ENCODE measurements at places on chromosomes 11 and 22.

DNA sequence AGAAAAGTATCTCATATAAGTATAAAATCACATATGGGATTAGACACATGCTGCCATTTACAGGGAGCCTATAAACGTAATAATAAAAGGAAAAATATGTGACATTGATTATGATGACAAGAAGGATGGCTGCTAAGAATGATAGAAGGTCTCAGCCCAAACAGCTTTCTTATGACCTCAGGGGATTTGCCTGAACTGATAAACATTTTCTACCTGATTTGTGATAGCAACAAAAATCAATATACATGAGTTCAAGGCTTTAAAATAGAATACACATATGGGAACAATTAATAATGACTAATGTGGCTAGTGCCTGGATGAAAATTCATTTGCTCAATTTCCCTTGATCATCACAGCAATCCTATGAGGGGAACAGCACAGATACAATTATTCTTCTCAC, 636.8 kb upstream of the CCDC90B start:
- no peak for DNase-seq
- H3K27me3 ChIP-seq = no peaks in the 10 kb centered on the region
- no peak overlapping the region for H3K27ac ChIP-seq

GRCh38 chr11:118908901-118909618, 16.7 kb downstream of the BCL9L start:
- peaks cover 45% of the 10 kb centered on the region for H3K36me3 ChIP-seq
- peak; percentile 85 for DNase-seq
- peak overlapping the region; percentile 92 for H3K27ac ChIP-seq
- peak overlapping the region; percentile 78 for H3K4me3 ChIP-seq
- peaks cover 34% of the 10 kb centered on the region for H3K4me1 ChIP-seq

GRCh38 chr11:106160494-106160893, 83.0 kb downstream of the AASDHPPT start:
- H3K4me1 ChIP-seq = no peaks in the 10 kb centered on the region
- DNase-seq = no peak
- H3K27me3 ChIP-seq = no peaks in the 10 kb centered on the region
- no peaks in the 10 kb centered on the region for H3K36me3 ChIP-seq

GRCh38 chr22:23181721-23182308, 1.5 kb downstream of the BCR start:
- peaks cover 28% of the 10 kb centered on the region for H3K36me3 ChIP-seq
- H3K27ac ChIP-seq = no peak overlapping the region
- H3K4me3 ChIP-seq = peak overlapping the region; percentile 94
- no peaks in the 10 kb centered on the region for H3K27me3 ChIP-seq
- no peaks in the 10 kb centered on the region for H3K4me1 ChIP-seq
- DNase-seq = no peak

- H3K27ac ChIP-seq = no peak overlapping the region
- no peaks in the 10 kb centered on the region for H3K36me3 ChIP-seq
- DNase-seq = no peak
- H3K4me3 ChIP-seq = no peak overlapping the region
- no peaks in the 10 kb centered on the region for H3K4me1 ChIP-seq
Measured at GRCh38 chr11:75453916-75454655, 21.1 kb upstream of the KLHL35 start.

DNA sequence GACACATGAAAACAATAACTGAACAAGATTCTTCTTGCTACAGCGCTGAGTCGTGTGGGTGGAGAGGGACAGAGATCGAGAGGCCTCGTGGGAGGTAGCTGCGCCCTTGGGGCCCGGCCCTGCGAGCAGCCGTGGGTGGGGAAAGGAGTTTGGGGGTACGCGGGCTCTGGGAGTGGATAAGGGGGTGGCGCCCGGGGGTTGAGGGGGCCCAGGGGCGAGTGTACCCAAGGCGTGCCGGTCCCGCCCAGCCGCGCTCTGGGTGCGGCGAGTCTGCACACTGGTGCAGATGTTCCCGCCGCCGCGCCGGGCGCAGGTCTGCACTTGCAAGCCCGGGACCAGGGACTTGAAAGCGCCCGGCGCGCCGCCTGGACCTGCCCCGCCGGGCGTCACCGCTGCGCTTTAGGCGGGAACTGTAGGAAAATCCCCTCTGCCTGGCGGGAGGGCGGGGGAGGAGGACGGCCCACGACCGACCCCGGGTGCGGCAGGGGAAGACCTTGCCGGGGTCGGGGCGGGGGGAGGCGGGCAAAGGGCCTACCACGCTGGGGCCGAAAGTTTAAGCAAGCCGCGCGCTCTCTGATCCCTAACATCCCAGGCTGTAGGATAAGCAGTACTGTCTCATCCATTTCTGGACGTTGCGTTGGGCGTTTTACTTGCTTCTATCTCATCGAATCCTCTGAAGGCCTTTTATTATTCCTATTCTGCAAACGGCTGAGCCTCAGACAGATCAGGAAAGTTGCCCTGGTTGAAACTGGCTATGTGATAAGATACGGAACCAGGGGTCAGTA, 1.4 kb upstream of the KREMEN1 start:
- H3K4me3 ChIP-seq = peak overlapping the region; percentile 37
- H3K36me3 ChIP-seq = no peaks in the 10 kb centered on the region
- H3K4me1 ChIP-seq = no peaks in the 10 kb centered on the region
- peak; percentile 88 for DNase-seq
- no peak overlapping the region for H3K27ac ChIP-seq

- DNase-seq = no peak
- no peaks in the 10 kb centered on the region for H3K36me3 ChIP-seq
- no peak overlapping the region for H3K27ac ChIP-seq
- no peaks in the 10 kb centered on the region for H3K27me3 ChIP-seq
- H3K4me1 ChIP-seq = no peaks in the 10 kb centered on the region
Measured at GRCh38 chr11:116332391-116332790, 440.4 kb downstream of the BUD13 start.

DNA sequence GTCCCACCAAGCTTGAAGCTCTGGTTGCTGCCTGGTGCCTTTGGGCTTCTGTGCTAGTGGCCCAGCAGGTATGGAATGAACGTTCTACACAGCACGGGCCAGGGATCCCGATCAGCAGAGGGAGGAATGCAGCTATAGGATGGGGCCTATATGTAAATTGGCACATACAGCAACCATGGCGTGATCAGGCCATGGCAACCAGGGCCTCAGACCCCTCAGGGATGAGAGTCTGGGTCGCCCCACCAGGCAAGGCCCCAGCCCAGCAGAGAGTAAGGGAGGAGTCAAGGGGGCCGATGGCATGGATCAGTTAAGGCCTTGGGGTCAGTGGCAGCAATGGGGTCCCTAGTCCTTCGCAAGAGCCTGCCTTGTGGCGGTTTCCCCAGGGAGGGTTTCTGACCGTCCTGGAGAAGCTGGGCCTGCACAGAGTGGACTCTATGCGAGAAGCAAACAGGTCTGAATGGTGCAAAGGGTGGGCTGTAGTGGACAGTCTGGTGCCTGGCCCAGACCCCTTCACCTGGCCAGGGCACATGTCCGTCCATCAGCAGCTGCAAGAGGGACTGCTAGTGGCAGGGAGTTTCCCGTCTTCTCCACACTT, 98.6 kb downstream of the RPS6KA4 start:
- H3K4me1 ChIP-seq = no peaks in the 10 kb centered on the region
- no peaks in the 10 kb centered on the region for H3K27me3 ChIP-seq
- no peak for DNase-seq

- no peaks in the 10 kb centered on the region for H3K4me1 ChIP-seq
- no peak overlapping the region for H3K27ac ChIP-seq
- DNase-seq = no peak
- H3K4me3 ChIP-seq = peak overlapping the region; percentile 69
- no peaks in the 10 kb centered on the region for H3K36me3 ChIP-seq
- no peaks in the 10 kb centered on the region for H3K27me3 ChIP-seq
Measured at GRCh38 chr11:82898241-82898640, 2.0 kb downstream of the PRCP start.

DNA sequence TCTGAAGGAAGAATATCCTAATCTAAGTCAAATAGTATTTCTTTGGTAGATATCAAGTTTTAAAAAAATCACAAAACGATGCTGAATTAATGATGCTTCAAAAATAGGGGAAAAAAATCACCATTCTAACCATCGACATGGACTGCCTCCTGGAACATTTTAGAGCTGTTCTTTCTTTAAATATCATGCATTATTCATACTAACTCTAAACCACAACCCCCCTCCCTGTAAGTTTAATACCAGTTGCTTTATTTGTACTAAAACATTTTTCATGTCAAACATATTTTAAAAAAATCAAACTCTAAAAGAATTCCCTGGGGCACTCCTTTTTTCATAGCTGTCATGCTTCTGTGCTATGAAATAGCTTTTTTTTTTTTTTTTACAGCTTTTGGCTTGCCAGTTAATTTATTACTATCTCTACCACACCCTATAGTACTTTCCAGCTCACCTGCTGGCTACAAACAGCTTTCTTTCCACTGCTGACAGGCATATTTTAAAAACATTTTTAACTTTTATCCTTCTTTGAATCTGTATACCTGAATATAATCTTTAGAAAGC, 256.9 kb downstream of the SOX6 start:
- H3K27me3 ChIP-seq = no peaks in the 10 kb centered on the region
- no peak overlapping the region for H3K4me3 ChIP-seq
- H3K4me1 ChIP-seq = no peaks in the 10 kb centered on the region
- no peaks in the 10 kb centered on the region for H3K36me3 ChIP-seq
- H3K27ac ChIP-seq = no peak overlapping the region
- DNase-seq = no peak

- no peaks in the 10 kb centered on the region for H3K36me3 ChIP-seq
- no peak for DNase-seq
- no peak overlapping the region for H3K27ac ChIP-seq
Measured at GRCh38 chr11:128398517-128399250, 188.7 kb downstream of the ETS1 start.

GRCh38 chr11:70700871-70701270, 302.5 kb downstream of the CTTN start:
- no peak for DNase-seq
- H3K4me1 ChIP-seq = no peaks in the 10 kb centered on the region
- no peak overlapping the region for H3K27ac ChIP-seq
- H3K27me3 ChIP-seq = no peaks in the 10 kb centered on the region
- no peak overlapping the region for H3K4me3 ChIP-seq
- H3K36me3 ChIP-seq = no peaks in the 10 kb centered on the region

GRCh38 chr11:71165771-71166170, 86.6 kb downstream of the SHANK2 start:
- no peaks in the 10 kb centered on the region for H3K27me3 ChIP-seq
- H3K36me3 ChIP-seq = no peaks in the 10 kb centered on the region
- peaks cover 5% of the 10 kb centered on the region for H3K4me1 ChIP-seq

- H3K27me3 ChIP-seq = peaks cover 5% of the 10 kb centered on the region
- H3K4me1 ChIP-seq = no peaks in the 10 kb centered on the region
- DNase-seq = no peak
- H3K4me3 ChIP-seq = no peak overlapping the region
- H3K27ac ChIP-seq = no peak overlapping the region
Measured at GRCh38 chr11:32012049-32012448, 78.8 kb upstream of the RCN1 start.

DNA sequence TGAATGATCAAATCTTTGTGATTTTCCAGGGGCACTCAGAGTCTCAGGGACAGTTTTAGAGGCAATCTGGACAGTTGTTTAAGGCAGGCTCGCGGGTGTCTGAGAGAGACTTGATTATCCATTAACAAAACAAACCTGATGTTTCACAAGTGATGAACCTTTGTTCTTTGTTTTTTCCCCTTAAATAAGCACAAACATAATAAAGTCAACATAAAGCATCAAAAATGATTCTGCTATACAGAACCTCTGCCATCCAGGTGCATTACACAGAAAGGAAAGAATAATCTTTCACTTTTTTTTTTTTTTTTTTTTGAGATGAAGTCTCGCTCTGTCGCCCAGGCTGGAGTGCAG, 13.2 kb downstream of the BID start:
- no peak for DNase-seq
- no peaks in the 10 kb centered on the region for H3K27me3 ChIP-seq
- no peak overlapping the region for H3K27ac ChIP-seq
- H3K36me3 ChIP-seq = no peaks in the 10 kb centered on the region
- H3K4me1 ChIP-seq = no peaks in the 10 kb centered on the region

DNA sequence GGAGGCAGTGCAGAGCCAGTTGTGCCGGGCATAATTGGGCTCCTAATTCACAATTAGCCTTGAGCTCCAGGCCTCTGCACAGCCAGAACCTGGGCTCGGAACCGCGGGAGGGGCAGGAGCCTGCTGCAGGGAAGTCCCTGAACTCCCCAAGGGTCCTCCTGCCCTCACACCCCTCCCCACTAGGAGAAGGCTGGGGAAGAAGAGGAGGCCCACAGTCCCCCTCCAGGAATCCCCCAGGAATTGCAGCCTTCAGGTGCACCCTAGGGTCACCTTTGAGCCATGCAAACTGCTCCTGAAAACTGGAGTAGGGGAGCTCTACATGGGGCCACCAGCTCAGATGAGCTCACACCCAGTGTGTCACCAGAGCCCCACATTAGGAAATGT, 93.8 kb upstream of the LMO1 start:
- no peaks in the 10 kb centered on the region for H3K27me3 ChIP-seq
- no peak overlapping the region for H3K4me3 ChIP-seq
- H3K4me1 ChIP-seq = no peaks in the 10 kb centered on the region
- DNase-seq = no peak
- no peaks in the 10 kb centered on the region for H3K36me3 ChIP-seq

GRCh38 chr11:106047631-106048030, 25.6 kb upstream of the MSANTD4 start:
- H3K27me3 ChIP-seq = no peaks in the 10 kb centered on the region
- H3K36me3 ChIP-seq = no peaks in the 10 kb centered on the region
- H3K4me3 ChIP-seq = no peak overlapping the region
- no peaks in the 10 kb centered on the region for H3K4me1 ChIP-seq
- H3K27ac ChIP-seq = no peak overlapping the region

DNA sequence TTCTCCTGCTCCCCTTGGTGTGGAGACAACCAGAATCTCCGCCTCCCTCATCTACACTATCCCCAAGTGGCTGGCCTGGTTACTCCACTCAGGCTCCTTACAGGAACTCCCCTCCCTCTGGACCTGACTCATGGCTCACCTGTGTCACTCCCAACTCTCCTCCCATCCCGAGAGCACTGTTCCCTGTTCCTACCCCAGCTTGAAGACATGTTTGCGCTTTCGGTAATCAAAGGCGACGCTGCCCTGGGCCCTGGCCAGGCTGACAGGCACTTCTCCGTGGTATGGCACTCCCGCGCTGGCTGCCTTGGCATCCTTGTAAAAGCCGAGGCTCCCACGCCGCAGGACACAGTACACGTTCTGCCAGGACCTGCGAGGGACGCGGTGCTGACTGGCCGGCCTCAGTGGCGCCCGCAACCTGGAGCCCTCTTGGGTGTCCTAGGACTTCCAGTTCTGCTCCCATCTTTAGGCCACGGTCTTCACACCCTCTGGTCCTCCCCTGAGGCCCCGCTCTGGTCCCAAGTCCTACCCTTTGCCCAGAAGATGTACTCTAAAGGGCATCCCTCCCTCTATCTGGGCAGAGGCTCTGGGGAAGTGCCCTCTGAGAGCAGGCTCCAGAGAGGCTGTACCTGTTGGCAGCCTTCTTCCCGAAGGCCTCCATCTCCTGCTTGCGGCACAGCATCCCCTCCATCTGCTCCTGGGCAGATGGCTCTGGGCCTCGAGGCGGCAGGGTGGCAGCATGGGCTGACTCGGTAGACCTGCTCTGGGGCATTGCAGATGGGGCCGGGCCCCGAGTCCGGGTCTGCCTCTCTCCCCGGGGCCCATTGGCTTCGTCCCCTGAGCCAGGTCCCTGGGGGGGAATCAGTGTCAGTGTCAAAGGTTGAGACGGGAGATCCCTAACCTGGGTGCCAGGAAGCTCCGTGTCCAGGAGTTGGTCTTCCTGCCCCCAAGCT, 9.4 kb upstream of the RBM4B start:
- no peak for DNase-seq
- H3K27me3 ChIP-seq = no peaks in the 10 kb centered on the region
- H3K4me3 ChIP-seq = no peak overlapping the region
- peaks cover 22% of the 10 kb centered on the region for H3K36me3 ChIP-seq
- H3K4me1 ChIP-seq = no peaks in the 10 kb centered on the region

GRCh38 chr11:111759376-111759775, 6.8 kb downstream of the PPP2R1B start:
- no peaks in the 10 kb centered on the region for H3K27me3 ChIP-seq
- no peak for DNase-seq
- no peak overlapping the region for H3K4me3 ChIP-seq
- no peak overlapping the region for H3K27ac ChIP-seq
- H3K36me3 ChIP-seq = peaks cover 91% of the 10 kb centered on the region
